ENCODE measurements at places on chromosomes 3 and 15.

DNA sequence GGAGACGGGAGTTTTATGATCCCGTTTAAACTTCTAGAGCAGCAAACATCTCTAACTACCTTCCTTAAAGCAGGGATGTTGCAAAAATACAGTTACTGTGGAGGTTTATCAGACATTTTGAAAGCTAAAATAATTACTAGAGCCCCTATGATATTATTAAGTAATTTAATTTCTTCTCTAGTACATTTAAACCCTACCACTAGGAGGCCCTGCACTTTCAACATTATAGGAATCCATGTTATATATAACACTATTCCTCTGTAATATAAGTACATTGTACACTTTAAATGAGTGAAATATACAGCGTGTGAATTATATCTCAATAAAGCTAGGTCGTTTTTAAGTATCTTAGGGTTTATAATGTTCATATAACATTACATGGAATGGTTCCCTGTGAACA, 11.5 kb downstream of the SETMAR start:
- no peak for DNase-seq

GRCh38 chr3:4714045-4714444, 220.9 kb downstream of the ITPR1 start:
- DNase-seq = no peak

DNA sequence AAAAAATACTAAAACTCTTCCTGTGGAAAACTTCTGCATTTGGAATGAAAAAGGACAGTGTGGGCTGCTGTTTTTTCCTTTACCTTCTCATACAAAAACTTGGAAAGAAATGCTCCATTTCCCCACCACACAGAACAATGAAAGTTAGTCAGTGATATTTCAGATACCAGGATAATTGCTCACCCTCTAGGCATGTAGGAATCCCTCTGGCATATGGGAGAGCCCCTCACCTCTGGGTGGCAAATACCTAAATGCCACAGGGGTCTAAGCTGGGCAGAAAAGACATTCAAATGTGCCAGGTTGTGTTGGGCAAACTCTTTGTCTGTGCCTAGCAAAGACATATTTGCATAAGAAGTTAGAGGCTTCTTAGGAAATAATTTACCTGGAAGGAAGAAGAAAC, 560.3 kb upstream of the NR2F2 start:
- DNase-seq = no peak

DNA sequence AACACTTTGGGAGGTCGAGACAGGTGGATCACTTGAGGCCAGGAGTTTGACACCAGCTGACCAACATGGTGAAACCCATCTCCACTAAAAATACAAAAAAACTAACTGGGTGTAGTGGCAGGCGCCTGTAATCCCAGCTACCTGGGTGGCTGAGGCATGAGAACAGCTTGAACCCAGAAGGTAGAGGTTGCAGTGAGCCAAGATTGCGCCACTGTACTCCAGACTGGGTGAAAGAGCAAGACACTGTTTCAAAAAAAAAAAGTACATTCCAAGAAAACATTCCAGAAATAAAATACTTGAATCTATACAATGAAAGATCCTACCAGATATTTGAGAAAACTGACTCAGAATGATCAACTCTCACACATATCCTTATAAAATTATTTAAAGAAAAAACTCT, 30.4 kb downstream of the TFDP2 start:
- DNase-seq = no peak

- DNase-seq = peak; percentile 30
These were observed 1.5 kb downstream of the SMAD6 start for GRCh38 chr15:66703540-66703941.

DNA sequence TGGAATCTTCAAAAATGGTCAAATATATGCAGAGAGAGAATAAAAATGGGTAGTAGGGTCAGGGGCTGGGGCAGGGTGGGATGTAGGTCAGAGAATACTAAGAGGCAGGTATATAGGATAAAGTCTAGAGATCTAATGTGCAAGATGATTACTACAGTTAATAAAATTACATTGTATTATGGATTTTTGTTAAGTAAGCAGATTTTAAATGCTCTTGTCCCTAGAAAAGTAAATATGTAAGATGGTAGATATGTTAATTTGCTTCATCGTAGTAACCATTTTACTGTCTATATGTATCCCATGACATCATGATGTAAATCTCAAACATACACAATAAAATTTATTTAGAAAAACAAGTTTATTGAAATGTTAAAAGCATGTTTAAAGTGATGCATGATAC, 1051.4 kb downstream of the AGBL1 start:
- no peak for DNase-seq

GRCh38 chr15:52790169-52790708, at the start of gene ONECUT1:
ONECUT1 (minus strand) TSS chr15:52790336; CDS start chr15:52789884, 452 bp downstream.
- peak; percentile 62 for DNase-seq

- DNase-seq = no peak
These were observed 17.3 kb upstream of the STAC start for GRCh38 chr3:36362973-36363372.

- DNase-seq = peak; percentile 77
These were observed 83.8 kb upstream of the PPIB start for GRCh38 chr15:64246364-64247189.

- no peak for DNase-seq
These were observed 135.6 kb downstream of the ADAMTS9 start for GRCh38 chr3:64552160-64552559.
